Jurkat, Clone E6-1 (cell line): ENCODE measurements at places on chromosomes 16 and 17.

GRCh38 chr16:31477220-31478216, 5.4 kb upstream of the SLC5A2 start:
- DNase-seq, result no peak

DNA sequence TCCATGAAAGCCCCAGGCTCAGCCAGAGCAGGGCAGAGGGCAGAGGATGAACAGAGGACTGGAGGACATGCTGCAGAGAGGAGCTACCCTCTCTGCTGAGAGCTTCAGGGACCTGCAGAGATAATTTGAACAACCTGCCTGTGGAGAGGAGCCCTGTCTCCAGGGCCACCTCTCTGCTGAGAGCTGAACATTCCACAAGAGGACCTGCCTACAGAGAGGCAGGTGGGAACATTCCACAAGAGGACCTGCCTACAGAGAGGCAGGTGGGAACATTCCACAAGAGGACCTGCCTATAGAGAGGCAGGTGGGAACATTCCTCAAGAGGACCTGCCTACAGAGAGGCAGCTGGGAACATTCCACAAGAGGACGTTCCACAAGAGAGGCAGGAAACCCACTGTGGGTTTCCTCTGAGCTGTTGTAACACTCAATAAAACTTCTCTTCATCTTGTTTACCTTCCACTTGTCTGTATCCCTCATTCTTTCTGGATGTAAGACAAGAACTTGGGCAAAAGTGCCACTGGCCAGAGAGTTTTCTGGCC, 551.9 kb upstream of the CA10 start:
- no peak for DNase-seq

GRCh38 chr17:2075336-2076086, 20.6 kb downstream of the HIC1 start:
- no peak for DNase-seq

DNA sequence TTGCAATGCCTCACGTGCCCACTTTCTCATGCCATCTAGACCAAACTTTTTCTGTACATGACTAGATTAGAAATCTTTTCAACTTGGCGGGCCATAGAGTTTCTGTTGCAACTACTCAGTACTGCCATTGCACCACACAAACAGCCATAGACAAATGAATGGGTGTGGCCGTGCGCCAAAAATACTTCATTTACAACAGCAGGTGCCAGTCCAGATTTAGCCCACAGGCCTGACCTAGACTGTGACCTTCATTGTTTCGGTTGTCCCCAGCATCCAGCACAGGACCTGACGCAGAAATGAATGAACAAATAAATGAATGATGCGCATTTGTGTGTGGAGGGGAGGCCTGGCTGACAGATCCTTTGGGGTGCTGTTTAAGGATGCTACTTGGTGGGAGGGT, 14.3 kb upstream of the PDK2 start:
- no peak for DNase-seq

DNA sequence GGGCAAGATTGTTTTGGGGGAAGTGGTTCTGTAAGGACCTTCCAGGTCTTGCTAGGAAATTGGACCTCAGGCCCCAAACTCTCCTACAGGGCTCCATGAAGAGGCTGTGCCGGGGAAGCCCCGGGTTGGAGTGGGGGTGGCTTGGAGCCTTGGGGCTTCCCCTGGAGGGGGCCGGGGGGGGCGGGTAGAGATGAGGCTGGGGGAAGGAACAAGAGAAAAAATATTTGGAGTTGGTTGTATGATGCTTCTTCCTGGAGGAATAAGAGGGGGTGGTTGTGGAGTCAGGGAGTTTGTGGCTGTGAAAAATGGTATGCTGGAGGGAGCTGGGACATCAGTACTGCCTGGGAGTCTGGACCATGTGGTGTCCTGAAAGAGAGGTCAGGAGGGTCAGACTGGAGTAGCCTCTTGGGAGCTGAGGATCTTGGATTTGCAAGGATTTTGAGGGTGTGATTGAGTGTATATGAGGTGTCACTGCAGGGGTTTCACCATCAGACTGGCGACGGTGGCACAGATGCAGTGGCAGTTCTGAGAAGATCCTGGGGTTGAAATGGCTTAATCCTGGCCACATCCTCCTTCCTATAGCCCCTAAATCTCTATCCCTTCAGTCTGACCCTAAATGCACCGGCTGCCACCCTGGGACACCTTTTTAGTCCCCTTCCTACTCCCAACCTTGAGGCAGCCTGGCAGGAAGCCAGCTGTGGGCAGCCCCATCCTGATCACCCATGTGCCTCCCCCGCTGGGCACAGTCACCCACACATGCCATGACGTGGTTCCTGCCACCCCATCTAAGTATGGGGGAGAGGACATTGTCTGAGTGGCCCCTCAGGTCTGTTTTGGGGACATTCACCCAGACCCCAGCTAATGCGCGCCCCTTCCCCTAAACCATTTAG, 10.9 kb downstream of the RARA start:
- no peak for DNase-seq

DNA sequence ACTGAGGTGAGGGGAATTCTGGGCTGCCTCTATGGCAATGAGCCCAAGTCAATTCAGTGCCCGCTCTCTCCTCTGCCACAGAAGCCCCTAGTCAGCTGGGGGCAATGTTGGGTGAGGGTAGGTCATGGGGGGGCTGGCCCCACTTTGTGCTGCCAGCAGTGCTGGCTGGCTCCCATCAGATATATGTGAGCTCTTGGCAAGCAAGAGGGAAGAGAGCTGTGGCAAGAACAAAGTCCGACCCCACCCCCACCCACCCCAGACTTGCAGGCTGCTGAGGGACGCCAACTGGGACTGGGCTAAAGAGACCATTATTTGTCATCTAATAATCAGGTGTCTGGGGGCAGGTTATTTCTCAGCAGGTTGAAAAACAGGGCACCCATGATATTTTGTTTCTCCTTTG, 89.4 kb downstream of the YPEL2 start:
- DNase-seq, result no peak

- no peak for DNase-seq
Observed at GRCh38 chr16:8576141-8577004, 13.9 kb downstream of the TMEM114 start.

DNA sequence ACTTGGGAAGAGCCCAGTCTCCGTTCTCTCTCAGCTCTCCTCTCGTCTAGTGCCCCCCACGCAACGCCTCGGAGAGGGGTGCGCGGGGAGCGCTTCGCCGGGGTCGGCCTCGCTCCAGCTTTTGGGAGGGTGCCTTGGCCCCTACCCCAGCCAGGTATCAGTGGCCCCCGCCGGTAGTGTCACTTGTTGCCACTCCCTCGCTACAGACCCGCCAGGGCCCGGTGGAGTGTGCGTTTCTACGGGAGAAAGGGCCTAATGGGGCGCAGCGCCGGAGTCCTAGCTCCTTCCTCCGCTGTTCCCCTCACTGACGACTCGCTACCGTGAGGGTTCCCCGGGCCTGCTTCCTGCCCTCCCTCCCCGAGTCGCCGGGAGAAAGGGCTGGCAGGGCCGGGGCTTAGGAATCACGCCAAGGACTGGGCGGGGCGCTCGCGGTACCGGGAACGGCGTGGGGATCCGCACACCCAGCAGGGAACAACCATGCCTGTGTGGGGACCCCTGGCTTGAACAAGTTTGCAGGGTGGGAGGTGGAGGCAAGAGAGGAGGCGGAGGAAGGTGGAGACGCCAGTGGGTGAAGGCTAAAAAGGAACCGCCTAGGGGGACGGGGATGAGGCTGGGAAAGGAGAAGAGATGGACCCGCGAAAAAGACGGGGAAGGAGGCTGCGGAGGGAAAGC, 997 bp upstream of the CDH11 start:
- no peak for DNase-seq

DNA sequence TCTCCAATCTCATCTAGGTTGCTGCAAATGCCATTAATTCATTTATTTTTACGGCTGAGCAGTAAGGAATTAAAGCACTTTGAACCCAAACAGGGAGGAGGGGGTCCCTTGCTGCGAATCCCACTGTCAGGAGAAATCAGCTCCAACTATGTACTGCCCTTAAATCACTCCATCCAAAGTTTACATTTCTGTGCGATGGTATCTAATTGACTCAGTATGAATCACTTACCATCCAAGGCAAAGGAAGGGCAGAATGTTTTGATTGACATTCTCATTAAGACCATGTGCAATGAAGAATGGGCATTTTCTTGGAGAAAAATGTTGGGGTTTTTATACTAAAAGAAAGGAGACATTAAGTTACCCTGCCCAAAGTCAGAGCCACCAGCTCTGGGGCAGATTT, 47.7 kb upstream of the XYLT1 start:
- no peak for DNase-seq

DNA sequence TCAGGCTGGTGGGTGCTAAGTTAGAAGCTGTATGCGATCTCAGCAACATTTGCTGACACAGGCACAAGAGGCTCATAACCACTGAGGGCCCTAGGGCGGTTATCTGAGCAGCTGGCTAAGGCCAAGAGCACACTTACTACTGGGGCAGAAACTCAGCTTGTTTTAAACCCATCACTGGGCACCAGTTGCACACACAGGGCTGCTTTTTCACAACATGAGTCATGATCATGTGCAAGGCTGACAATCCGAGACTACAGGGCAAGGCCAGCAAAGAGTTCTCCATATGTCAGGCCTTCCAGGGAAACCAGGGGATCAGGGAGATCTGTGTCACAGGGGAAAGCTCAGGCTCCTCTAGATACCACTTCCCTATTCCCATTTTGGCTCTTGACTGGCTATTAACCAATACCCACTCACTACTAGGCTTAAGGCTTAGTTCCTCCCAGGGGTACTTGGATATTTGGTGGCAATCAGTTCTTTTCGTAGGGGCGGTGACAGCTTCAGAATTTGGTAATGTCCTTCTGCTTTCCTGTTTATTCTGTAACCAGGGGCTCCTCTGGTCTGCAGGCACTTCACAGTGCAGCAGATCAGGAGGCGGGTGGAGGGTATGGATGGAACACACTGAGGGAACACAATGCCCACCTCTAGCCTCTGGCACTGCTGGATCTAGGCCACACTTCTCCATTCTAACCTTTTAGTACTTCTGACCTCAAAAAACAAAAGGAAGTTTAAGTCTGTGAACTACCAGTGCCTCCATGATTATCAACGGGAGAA, 44.9 kb upstream of the ERN1 start:
- DNase-seq, result no peak

- DNase-seq, result no peak
Observed at GRCh38 chr16:85471469-85472431, 141.4 kb upstream of the GSE1 start.

- DNase-seq, result peak; percentile 85
Observed at GRCh38 chr17:65243838-65244625, 106.9 kb downstream of the RGS9 start.

DNA sequence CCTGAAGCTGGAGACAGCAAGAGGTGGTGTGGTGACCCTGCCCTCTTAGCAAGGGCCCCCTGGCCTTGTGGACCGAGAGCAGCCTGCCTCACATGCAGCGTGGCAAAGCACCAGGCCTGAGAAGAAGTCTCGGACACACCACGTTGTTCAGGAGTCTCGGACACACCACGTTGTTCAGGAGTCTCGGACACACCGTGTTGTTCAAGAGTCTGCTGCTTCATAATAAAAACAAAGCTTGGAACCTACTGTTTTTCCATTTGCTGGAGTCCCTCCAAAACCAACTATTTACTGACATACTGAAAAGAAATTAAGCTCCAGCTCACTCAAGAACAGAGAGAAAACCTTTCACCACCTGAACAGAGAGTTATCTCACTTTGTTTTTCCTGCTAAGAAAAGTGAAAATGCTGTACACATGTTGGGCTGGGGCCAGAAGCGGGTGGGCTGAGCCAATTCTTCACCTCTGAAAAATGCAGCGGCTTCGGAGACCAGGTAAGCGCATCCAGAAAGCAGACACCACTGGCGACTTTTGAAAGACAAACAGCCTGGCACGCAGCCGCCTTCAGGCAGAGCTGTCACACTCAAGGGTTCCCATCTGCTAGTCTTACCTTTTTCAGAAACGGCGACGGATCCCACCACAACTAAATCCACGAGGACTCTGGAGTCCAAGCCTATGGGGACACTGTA, 8.9 kb downstream of the MTHFSD start:
- no peak for DNase-seq

- peak; percentile 8 for DNase-seq
Observed at GRCh38 chr17:33725675-33726271, 432.7 kb upstream of the ASIC2 start.

GRCh38 chr17:49997773-49998703, 3.0 kb upstream of the DLX3 start:
- peak; percentile 83 for DNase-seq

- no peak for DNase-seq
Observed at GRCh38 chr17:12021623-12022140, 1.0 kb downstream of the MAP2K4 start.

DNA sequence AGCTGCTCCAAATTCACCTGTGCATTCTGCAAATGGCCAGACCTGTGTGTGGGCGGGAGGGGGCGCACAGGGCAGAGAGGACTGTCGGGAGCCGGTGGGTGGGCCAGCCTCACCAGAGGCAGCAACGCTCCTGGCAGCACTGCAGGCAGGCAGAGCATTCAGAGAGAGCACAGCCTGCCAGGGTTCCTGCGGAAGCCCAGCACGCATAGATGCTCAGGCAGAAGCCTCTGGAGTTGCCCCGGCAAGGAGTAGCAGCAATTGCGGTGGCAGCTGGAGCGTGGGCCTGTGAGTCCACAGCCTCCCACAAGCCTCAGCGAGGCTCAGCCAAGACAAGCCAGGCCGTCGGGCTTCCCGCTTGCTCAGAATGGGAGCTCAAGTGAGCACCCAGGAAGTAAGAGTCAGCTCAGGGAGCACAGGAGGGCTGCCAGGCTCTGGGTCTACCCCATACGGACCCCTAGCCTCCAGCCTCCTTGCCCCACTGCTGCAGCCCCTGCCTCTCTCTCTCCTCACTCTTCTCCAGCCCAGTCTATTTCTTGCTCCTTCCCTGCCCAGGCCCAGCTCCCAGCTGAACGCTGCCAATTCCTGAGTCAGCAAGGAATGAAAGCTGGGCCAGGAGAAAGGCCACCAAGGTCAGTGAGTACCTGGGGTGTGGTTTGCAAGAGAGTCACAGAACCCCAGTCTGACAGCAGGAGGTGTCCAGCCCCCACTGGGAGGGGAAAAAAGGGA, 9.6 kb downstream of the EMC6 start:
- DNase-seq, result no peak

GRCh38 chr16:1125471-1125870, 27.4 kb upstream of the CACNA1H start:
- no peak for DNase-seq

- DNase-seq, result no peak
Observed at GRCh38 chr17:17771498-17772201, 65.1 kb downstream of the SREBF1 start.
